ENCODE measurements at places on chromosomes 6 and 20.

DNA sequence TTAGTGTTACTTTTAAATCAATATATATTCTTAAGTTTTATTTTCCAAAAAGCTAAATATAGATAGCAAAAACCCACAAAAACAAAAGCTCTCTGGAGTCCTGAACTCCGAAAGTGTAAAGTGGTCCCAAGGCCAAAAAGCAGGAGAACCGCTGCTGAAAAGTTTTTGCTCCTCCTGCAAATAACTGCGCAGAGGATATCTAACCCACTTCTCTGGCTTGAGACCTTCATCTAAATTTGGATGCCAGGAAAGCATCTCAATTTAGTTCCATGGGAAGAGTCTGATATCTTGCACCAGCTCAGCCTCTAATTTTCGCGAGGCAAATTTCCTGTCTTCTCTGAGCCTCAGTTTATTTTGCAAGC is 523 bp downstream of the MRPS10 start:
- no peak for DNase-seq

- DNase-seq = no peak
Observed at GRCh38 chr6:109340811-109341210, 41.5 kb downstream of the CD164 start.

DNA sequence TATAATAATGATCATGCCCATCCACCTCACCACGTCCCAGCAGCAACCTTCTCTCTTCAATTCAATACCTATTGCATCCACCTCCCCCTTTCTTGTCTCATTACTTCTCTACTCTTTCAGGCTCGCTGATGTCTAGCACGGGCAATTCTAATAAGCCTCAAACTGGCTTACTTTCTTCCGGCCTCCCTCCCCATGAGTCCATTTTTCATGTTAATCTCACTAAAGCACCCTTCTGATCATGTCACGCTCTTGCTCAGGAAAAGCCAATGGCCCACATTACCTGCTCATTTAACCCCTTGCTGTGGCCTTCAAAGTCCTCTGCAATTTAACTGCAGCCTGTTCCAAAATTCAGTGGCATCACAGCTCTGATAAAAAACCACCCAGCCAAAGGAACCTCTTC is 105.1 kb downstream of the UTRN start:
- DNase-seq = no peak

DNA sequence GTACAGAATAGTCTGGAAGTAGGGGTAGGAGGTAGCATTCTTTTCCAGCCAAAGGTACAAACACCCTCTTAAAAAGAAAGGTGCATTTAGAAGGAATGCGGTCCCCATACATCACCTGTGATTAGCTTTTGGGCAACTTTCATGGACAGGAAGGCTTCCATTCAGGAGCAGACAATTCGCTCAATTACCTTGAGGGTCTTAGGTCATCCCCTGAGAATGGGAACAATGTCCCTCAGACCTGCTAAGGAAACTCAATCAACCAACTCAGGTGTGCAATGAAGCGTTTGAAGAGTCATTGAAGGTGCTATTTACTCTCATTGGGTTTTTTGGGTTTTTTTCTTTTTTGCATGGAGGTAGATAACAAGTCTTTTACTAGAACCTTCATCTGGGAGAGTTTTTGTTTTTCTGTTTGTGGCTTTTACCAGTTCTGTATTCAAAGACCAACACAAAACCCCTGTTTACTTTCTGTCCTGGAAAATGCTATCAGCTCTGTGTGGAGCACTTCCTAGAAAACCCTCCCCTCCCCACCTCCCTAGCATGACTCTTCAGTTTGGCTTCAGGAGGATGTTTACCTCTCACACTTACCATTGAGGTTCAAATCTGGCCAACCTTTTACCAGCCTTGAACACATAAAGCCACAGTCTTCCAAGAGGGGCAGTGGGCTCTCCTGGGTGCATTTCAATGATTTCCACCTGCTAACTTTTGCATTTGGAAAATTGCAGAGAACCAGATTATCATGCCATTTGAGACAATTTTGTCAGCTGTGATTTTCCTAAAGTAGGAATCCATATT is 271.2 kb upstream of the PRDM1 start:
- DNase-seq = no peak

DNA sequence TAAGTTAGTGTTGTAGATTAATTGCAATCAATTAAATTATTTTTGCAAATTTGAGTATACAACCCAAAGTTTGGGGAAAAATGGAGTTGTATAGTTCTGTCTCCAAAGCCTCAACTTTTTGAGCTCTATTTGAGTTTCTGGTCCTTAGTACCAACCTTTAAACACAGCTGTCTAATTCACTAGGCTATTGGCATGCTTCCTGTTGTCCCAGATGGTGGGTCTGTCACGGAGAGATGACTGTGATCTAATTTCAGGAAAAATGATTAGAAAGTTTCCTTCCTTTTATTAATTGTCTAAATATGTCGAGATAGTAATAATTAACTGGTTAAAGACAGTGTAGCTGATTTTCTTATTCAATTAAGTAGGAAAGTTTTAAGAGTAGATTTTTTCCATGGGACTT is 109.6 kb downstream of the SCAF8 start:
- no peak for DNase-seq

DNA sequence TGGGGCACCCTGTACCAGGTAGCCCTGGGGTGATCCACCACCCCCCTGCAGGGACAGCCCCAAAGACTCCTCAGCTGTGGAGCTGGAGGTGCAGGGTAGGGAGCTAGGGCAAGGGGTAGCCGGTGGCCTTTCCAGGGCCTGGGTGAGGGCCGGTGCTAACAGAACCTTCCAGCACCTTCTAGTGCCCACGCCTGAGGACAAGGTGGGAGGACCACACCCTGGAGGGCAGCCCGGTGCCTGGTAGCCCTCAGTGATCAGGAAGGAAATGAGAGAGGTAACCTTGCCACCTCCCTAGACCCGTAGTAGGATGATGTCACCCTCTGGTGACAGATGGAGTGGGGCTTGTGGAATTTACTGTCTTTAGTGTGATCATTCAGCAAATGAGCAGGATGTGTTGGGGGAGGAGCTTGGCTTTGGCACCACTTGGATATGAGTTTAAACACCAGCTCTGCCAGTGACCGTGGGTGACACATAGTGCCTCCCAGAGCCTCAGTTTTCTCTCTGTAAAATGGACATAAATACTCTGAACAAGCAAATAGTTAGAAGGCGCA is 187.7 kb downstream of the NFATC2 start:
- DNase-seq = no peak

DNA sequence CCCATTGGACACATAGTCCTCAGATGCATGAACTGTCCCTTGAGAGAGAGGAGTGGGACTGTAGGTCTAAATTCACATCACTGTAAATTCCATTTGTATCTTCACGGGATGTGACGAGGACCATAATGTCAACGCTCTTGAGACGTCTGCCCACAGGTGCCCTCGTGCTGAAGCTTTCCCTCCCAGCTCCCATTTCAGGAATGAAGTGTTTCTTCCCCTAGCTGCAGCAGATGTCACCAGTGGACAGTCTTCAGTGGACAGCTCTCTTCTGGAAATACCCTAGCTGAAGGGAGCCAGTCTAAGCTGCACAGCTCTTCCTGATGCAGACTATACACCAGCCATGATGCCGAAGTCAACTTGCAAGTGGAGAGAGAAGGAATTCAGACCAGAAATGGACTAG is 217.4 kb upstream of the ECI2 start:
- no peak for DNase-seq

GRCh38 chr6:2351807-2352431 is 106.5 kb upstream of the GMDS start:
- no peak for DNase-seq

GRCh38 chr6:154956771-154957522 is 38.2 kb upstream of the TIAM2 start:
- DNase-seq = no peak

GRCh38 chr6:44851176-44851575 is 463.7 kb downstream of the CDC5L start:
- DNase-seq = no peak

- no peak for DNase-seq
Observed at GRCh38 chr6:164168595-164168994, 754.1 kb downstream of the QKI start.

GRCh38 chr20:5841522-5841921 is 91.3 kb downstream of the SHLD1 start:
- DNase-seq = no peak

- no peak for DNase-seq
Observed at GRCh38 chr6:33599413-33599938, 19.4 kb upstream of the BAK1 start.

DNA sequence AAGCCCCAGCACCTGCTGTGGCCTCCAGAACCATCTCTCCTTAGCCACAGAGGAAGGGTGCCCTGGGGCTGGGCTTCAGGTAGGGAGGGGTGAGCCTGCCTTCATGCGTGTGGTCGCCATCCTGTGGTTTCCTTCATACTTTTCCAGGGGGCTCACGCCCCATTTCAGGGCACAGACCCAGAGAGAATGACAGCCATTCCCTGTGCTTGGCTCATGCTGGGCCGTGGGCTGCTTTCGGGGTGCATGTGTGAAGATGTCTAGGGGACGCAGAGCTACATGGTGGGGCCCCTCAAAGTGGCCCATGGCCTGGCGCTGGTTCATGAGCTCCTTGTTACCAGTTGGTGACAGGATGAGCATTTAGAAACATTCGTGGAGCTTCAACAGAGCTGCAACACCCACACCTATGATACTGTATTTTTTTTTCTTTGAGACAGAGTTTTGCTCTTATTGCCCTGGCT is 190.3 kb upstream of the SLC24A3 start:
- no peak for DNase-seq

DNA sequence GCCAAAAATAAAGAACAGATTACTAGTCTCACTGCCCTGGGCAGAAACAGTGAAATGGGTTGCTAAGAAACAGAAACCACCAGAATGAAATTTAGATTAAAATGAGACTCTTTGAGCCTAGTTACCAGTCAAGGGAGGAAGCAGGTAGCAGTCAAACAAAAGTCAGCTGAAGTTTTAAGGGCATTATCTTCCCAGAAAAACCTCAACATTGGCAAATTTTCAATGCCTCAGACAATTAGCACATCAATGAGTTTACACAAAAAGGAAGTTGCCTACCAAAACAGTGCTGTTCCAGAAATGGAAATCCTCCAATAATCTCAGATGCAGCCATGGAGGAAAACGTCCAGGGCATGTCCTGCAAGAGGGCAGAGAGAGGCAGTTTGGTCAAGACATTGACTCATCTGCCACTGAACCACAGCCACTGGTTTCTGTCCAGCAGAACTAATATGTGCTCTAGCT is 399.7 kb upstream of the ADGRB3 start:
- DNase-seq = no peak

DNA sequence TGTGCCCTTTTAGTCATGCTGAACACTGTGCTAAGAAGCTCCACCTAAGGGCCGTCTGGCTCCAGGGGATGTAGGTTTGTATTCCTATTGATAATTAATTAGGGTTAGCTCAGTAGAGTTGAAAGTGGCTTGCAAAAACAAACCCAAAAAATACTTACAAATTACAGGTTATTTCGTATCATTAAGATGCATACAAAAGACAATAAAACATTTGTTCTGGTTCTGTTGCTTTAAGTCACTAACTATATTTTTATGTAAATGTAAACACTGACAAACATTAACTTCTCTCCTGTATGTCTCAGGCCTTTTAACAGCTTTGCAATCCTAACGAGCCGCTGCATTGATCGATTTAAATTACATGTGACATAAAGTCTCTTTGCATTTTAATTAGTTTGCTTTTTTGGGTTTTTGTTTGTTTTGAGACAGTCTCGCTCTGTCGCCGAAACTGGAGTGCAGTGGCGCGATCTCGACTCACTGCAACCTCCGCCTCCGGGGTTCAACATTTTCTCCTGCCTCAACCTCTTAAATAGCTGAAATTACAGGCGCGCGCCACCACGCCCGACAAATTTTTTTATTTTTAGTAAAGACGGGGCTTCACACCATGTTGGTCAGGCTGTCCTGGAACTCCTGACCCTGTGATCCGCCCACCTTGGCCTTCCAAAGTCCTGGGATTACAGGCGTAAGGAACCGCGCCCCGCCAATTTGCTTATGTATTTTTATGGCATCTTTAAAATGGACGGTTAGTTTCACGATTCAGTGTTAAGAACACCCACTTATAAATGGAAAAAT is 110.9 kb downstream of the HFE start:
- DNase-seq = no peak

DNA sequence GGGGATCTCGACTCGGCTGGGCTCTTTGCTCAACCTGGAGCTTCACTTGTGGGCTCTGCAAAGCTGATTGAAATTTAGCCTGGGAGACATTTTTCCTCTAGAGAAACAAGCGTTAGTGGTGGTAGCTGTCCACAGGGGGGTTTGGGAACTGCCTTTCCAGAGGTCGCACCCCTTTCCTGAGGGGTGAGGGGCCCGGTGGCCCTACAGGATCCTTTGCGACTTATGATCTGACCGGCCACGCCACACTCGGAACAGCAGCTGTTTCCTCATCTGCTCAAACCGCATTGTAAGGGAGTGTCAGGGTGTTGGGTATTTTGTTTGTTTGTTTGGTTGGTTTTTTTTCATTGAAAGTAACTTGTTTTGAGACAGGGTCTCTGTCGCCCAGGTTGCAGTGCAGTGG is 21.0 kb downstream of the PNLDC1 start:
- DNase-seq = no peak

- no peak for DNase-seq
Observed at GRCh38 chr6:100457311-100457990, 7.3 kb downstream of the SIM1 start.

DNA sequence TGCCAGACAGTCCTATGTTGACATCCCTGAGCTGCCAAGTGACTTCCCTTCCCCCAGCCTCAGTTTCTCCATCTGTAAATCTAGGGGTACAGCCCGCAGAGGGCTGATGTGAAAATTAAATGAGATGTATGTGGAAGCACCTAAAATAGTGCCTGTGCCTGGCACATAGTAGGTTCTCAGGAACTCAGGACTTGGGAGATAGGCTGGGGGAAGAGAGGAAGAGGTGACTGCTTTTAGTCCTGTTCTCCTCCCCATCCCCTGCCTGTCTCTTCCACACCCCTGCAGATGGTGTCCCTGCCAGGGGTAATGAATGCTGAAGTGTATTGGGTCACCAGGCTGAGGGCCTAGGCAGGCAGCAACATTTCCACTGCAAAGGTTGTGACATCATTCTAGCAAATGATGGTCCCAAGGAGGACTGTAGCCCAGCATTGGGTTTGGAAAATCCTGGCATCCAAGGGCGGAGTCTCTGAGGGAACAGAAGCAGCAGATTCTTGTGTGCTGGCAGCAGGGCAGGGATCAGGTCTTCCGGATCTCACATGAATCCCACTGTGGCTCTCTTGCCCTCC is 1.8 kb downstream of the SNPH start:
- DNase-seq = no peak

- DNase-seq = no peak
Observed at GRCh38 chr6:62357835-62358234, 71.8 kb upstream of the KHDRBS2 start.

- DNase-seq = no peak
Observed at GRCh38 chr6:43509142-43509983, 783 bp downstream of the LRRC73 start.

GRCh38 chr6:2818593-2818992 is 23.1 kb downstream of the SERPINB1 start:
- DNase-seq = no peak

DNA sequence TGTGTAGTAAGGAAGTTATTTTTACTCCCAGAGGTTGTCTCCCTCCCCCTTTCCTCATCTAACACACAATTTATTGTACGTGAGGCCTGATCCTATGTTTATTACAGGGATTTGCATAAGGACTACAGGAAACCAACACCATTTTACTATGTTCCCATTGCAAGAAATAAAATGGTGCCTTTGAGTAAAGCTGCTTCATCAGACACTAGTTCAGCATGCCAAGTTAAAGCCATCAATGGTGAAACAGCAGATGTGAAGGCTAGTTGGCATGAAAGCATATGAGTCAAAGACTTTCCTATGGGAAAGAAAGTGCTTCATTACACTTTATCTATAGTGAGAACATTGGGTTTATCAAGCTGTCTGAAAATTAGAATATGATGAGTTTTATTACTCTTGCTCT is 543.0 kb downstream of the GRIK2 start:
- DNase-seq = no peak

Measured in HEK293T (cell line).